ENCODE measurements at places on chromosomes 11 and 22. TPM values are rescaled to one million over a fixed set of nuclear protein-coding genes. Genes with fewer than 3 reads are reported as not detected.

- no peak for DNase-seq
Observed at GRCh38 chr11:35641171-35641897, 21.2 kb upstream of the TRIM44 start.

GRCh38 chr11:29485641-29486040, 531.2 kb downstream of the KCNA4 start:
- no peak for DNase-seq

DNA sequence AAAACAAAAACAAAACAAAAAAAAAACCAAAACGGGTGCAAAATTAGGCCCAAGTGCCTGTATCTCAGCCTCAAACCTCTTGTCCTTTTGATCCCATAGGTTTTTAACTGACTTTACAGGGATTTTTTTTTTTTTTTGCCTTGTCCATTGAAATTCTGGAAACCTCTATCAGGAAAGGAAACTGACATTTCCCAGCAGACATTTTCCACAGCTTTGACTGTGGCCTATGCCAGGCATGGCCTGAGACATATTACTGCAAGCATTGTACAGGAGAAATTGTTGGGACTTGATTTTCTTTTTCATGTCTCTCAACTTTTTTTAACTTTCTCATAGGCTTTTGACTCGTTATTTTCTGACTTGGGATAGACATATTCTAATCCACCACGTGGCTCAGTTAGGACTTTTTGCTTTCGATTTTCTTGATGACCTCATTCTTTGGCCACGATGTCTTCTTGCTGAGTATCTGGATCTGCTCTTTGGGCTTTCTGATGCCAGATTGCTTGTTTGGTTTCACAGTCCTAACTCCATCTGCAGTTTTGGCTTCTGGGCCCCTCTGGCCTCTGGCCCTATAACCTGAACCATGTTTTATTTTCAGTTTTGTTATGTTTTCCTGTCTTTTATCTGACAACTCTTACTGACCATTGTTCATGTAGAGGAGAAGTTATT, 336.1 kb upstream of the C11orf87 start:
- no peak for DNase-seq

Gene MGAT3
- 12.8 TPM for total RNA-seq
